Central memory CD8-positive, alpha-beta T cell (primary cell): ENCODE measurements at places on chromosomes 12 and 14.

DNA sequence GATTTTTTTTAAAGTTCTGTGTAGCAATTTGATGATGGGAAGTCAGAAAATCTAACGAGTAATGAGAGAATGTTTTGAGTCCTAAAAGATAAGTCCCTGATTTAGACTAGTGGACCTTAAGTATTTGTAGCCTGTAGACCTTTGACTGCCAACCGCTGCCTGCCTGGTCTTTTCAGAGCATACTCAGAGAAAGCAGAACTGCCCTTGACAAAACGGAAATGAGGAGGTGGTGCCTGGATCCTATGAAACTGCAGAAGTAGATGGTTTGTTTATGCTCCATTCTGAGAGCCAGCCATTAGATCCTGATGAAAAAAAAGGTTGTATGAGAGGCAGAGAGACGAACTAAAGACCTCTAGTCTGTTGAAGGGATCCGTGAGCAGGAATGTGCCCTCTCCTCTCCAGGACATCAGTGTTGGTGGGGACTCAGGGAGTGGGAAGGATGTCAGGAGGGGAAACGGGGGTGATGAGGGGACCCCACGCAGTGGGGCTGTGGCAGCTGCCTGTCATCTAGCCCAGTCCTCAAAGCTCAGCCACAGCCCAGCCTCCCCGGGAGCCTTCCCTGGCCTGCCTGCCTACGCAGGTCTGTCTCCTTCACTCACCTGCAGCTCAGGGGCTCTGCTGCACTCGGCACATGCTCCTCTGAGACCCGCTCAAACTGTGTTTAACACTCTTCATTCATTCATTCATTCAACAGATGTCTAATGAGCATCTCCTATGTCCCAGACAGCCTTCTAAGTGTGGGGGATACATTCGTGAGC lies 447.5 kb downstream of the AACS start:
- no peak for DNase-seq

GRCh38 chr14:97603201-97603600 lies 806.0 kb downstream of the VRK1 start:
- no peak for DNase-seq

DNA sequence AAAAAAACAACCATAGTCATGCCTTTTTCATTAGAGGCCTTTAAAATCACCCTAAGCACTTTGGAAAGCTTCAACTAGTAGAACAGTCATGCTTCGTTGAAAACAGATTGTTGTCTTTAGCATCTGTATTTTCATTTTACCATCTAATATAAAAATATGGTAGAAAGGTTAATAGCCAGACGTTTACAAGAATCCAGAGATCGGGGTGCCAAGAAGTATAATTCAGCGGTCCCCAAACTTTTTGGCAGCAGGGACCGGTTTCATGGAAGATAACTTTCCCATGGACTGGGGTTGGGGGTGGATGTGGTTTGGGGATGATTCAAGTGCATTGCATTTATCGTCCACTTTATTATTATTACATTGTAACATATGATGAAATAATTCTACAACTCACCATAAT lies 138.4 kb downstream of the GLT1D1 start:
- no peak for DNase-seq

DNA sequence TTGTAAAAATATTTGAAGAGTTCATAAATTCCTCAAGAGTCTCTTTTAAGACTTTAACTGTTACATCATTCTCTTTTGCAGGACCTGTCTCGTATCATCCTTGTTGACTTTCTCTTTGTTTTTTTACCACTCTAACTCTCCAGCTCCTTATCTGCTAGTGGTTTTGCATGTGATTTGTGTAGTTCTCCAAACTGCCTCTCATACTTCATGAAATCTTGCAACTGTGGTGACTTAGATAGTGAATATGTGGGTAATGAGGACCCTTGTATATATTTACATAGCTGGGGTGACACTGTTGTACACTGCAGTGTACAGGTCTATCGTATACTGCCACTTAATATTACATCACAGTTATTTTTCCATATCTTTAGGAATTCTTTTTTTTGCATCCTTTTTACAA lies 40.2 kb upstream of the EMP1 start:
- no peak for DNase-seq

- DNase-seq = no peak
Measured at GRCh38 chr14:100287202-100287997, 18.8 kb downstream of the SLC25A29 start.

DNA sequence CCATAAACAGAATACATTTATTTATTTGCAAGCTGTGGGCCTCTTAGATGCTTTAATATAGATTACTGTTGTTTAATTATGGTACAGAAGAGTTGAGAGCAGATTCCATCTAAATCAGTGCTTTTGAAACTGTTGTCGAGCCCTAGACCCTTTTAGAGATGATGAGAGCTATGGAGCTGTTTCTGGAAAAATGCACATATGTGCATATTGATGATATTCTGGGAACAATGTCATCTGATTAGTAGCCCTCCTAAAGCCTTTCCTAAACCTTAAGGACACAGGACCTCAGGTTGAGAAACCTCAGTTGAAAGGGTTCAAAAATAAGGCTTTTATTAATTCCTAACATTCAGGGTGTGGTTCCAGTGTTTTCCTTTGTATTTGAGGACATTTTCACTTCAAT lies 11.7 kb downstream of the PRKCH start:
- DNase-seq = no peak

DNA sequence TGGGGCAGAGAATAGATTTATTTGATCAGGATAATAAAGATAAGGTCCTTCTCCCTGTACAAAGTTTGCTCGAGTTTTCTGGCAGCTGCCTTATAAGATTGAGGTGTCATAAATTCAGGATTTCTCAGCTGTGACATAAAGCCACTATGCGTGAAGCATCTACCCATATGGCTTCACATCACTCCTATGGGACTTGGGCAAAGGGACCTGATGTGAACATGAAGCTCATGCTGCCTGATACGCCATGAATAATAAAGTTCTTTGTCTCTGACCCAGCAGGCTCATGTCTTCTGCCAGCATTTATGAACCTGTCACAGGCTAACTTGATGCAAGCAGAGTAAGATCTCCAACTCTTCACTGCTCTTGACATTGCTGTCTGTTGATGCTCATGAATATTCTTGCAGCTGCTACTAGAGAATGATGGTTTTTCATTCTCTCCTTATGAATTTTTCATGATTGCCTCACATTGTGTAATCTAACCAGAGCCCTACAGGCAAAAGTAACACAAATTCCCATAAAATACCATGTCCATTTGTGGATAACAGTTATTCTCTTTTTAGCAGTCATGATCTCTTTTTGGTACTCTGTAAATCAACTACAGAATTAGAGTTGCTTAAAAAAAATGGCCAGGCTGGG lies 49.0 kb upstream of the CPNE8 start:
- no peak for DNase-seq

DNA sequence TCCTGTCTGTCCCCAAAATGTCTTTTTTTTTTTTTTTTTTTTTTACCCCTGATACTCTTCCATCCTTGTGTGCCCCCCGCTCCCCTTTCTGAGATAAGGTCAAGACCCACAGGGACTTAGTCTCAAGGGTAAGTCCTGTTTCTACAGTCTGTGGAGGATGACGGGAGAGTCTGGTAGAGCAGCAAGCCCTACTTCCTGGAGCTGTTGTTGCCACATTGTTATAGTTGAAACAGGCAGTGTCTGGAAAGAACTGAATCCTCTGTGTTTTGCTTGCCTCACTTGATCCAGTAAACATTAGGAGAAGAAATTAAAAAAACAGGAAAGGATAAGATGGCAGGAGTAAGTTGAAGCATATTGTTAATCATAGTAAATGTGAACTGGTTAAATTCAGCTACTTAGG lies 45.5 kb downstream of the ZNF664 start:
- DNase-seq = no peak
